ENCODE measurements at places on chromosomes 3 and 15. TPM values are rescaled to one million over a fixed set of nuclear protein-coding genes. Genes with fewer than 3 reads are reported as not detected.

GRK7 gene
- total RNA-seq: not detected

ZBBX gene
- not detected for total RNA-seq

LMAN1L gene
- not detected for total RNA-seq

CLCN2 gene
- 5.7 TPM for total RNA-seq

CASR gene
- total RNA-seq: not detected

LRRC2 gene
- not detected for total RNA-seq

PAK2 gene
- total RNA-seq: 41.2 TPM

GP5 gene
- not detected for total RNA-seq

SLC9A9 gene
- 0.23 TPM for total RNA-seq

CP gene
- total RNA-seq: 5.7 TPM

GOLGA8O gene
- total RNA-seq: 0.17 TPM

ZNF774 gene
- total RNA-seq: 0.85 TPM

IL5RA gene
- total RNA-seq: not detected

ISLR gene
- 0.50 TPM for total RNA-seq

GCSAM gene
- total RNA-seq: not detected

TNK2 gene
- 23.0 TPM for total RNA-seq

TNFAIP8L3 gene
- 34.7 TPM for total RNA-seq

GATM gene
- 3.2 TPM for total RNA-seq

LARP6 gene
- total RNA-seq: 75.6 TPM

SPSB4 gene
- total RNA-seq: 0.15 TPM

TM4SF18 gene
- total RNA-seq: 32.0 TPM

CCPG1 gene
- 38.6 TPM for total RNA-seq

SLC2A2 gene
- not detected for total RNA-seq

CLDN11 gene
- 0.22 TPM for total RNA-seq

BNIP2 gene
- total RNA-seq: 63.6 TPM

ZNF860 gene
- 1.1 TPM for total RNA-seq

GRAMD2A gene
- total RNA-seq: 0.16 TPM

REC114 gene
- total RNA-seq: not detected

SLC9C1 gene
- not detected for total RNA-seq

RSRC1 gene
- 28.5 TPM for total RNA-seq

ALG1L2 gene
- total RNA-seq: not detected

GOLGA6B gene
- total RNA-seq: 0.06 TPM

IL17RC gene
- 35.3 TPM for total RNA-seq

NKIRAS1 gene
- total RNA-seq: 9.9 TPM

CLEC3B gene
- 0.13 TPM for total RNA-seq

POC1A gene
- total RNA-seq: 19.8 TPM

AADACL2 gene
- not detected for total RNA-seq

CPA3 gene
- total RNA-seq: not detected

SERPINI1 gene
- total RNA-seq: 2.8 TPM

LRRIQ4 gene
- not detected for total RNA-seq

FAM43A gene
- 19.8 TPM for total RNA-seq

ERC2 gene
- not detected for total RNA-seq

C2CD4B gene
- 0.32 TPM for total RNA-seq

Measured in A549 treated with Hydrocortisone at 1 μM for 4 hours (cell line).